ENCODE measurements at places on chromosomes 16 and 17.

- no peak for DNase-seq
Measured at GRCh38 chr17:77341069-77341541, 200.3 kb downstream of the SEC14L1 start.

DNA sequence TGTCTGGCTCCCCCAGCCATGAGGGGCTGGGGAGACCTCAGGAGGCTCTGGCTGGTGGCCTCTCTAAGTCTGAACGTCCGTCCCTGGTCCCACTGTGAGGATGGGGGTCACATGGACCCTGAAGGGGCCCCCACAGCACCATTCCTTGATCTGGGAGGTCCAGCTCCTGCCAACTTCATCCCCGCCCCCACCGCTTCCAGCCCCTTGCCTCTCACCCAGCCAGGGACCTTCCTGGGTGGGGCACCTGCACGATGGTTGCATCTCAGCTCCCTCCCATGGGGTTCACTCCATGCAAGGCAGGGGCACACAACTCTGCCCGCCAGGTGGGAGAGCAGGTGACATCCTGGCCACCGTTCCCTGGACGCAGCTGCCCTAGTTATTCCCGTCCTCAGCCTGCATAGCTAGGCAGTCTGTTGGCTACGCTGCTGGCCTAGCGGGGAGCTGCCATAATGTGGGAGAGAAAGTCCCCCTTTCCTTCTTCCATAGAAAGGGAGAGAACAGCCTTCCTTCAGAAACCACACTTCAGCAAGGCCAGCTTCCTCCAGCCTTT, 217.9 kb upstream of the RPL38 start:
- DNase-seq: no peak

- no peak for DNase-seq
Measured at GRCh38 chr17:82645516-82645915, 2.7 kb downstream of the WDR45B start.

DNA sequence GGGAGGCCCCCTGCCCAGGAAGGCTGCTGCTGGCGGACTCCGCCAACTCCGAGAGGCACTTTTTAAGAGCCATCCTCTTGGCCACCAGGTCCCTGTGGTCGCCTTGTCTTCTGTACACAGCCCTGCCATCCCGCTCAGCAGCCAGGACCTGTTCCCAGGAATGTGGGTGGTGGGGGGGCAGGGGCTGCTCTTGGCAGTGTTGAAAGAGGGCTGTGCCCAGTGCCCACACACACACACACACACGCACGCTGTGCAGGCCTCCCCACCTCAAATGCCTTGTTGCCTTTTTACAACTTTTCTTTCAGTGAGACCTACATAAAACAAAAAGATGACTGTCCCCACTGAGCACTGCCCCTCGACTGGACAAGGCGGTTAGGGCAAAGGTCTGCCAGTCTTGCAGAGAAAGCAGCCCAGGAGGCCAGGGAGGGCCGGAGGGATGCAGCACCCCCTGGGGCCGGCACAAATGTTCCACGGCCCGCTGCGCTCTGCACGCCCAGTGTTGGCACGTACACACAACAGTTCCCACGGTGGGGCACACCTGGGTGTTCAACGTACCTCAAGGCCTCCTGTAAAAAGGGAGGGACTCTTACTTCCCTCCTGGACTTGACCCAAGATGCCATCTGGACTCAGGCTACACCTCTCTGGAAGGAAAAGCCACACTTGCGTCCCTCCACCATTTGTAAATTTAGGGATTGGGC, 18.5 kb upstream of the PITPNA start:
- no peak for DNase-seq

- DNase-seq: no peak
Measured at GRCh38 chr17:34899643-34900291, 61.5 kb downstream of the CCT6B start.

DNA sequence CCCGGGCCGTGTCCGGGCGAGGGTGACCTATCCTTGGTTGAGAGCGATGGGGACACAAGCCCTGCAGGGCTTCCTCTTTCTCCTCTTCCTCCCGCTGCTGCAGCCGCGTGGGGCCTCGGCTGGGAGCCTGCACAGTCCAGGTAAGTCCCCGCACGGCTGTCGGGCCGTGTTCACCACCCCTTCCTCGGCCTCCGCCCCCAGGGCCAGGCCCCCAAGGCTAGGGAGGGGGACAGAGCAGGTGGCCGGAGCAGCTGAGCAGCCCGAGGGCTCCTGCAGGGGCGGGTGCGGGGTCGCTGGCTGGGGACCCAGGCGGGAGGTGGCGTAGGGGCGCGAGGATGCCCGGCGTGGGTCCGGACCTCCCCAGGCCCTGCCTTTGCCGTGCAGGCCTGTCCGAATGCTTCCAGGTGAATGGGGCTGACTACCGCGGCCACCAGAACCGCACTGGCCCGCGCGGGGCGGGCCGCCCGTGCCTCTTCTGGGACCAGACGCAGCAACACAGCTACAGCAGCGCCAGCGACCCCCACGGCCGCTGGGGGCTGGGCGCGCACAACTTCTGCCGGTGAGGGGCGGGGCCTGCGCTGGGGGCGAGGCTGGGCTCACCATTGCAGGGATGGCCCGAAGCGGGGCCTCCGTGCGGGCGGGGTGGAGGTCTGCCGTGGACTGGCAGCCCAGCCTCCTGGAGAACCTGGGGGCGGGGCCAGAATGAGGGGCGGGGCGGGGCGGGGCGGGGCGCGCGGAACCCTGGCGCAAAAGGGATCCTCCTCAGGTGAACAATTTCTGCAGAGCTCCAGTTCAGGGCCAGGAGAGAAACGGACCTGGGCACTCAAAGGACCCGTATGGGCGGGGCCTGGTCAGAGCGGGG, 631 bp downstream of the KREMEN2 start:
- no peak for DNase-seq

- DNase-seq: no peak
Measured at GRCh38 chr17:74042744-74043486, 160.6 kb upstream of the RPL38 start.

DNA sequence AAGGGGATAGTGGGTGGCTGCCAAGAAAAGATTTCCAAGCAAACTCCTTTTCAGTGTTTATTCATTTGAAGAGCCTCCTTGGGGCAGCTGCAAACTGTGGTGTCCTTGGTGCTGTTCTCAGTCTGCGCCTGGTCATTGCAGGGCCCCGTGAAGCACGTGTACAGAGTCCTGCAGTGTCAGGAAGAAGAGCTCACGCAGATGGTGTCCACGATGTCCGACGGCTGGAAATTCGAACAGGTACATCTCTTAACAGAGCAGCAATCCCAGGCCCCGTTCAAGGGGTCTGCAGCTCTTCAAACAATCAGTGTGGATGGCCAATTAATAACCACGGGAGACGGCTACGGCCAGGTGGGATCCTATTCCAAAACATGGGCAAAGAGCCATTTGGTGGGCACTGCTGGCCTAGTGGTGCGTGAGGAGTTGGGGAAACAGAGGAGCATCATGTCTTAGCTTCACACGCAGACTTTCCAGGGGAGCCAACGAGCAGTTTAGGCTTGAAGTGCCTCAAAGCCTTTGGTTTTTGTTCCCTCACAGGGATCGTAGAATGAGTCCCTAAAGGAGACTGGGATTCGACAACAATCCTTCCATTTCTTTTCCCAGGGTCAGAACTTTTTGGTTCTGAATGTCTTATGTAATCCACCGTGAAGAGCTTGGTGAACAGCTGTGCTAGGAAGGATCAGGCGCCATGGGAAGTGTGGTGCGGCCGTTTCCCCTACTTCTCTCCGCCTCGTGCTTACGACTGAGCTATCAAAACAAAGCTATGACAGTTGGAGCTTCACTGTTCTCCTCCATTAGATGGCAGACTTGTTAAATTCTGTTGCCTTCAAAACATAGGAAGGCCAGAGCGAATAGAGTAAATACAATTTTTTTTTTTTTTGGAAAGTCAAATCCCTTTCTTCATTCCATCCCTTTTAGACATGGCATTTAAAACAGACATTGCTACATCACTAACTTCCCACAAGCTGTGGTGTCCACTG, 12.6 kb downstream of the KCTD2 start:
- DNase-seq: no peak

DNA sequence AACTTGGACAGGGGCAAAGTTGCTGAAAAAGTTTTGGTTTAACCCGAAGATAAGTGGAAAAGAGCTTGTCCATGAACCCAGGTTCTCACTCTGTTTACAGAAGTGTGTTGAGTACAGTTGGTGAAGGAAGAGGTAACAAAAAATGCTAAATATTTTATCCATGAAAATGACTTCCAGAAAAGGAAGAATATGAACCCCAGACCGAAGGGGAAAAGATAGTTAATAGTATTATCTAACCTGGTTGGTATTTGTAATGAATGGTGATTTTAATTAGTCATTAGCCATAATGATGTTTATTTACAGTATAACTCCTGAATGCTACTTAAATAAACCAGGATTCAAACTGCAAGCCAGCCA, 574 bp upstream of the TMEM106A start:
- DNase-seq: no peak

GRCh38 chr16:58360041-58360634, 32.1 kb upstream of the GINS3 start:
- DNase-seq: no peak

DNA sequence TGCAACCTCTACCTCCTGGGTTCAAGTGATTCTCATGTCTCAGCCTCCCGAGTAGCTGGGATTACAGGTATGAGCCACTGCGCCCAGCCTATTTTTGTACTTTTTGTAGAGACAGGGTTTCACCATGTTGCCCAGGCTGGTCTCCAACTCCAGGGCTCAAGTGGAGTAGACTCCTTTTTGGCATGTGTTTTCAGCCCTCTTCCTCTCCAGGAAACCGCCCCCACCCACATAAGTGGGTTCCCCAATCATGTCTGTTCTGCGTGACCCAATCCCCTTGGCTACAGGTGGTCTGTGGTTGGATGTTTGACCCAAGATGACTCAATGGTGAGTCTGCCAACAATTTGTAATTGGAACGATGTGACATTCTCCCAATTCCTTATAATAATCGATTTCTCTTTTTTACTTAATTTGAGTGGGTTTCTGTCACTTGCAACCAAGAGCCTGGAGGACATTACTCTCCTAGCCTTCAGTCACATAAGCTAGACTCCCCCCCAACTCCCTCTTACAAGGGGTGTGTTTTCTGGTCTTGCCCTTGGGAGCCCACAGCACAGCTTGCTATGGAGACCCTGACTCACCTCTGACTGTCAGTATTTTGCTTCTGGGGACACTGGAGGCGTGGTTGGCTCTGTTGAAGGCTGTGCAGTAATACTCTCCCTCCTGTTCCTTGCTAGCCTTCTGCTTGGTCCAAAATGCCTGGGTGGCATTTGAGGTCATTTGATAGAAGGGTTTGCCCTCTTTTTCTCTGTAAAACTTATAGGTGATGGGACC, 34.9 kb downstream of the PECAM1 start:
- no peak for DNase-seq

- DNase-seq: no peak
Measured at GRCh38 chr16:77324729-77325128, 110.1 kb downstream of the ADAMTS18 start.

DNA sequence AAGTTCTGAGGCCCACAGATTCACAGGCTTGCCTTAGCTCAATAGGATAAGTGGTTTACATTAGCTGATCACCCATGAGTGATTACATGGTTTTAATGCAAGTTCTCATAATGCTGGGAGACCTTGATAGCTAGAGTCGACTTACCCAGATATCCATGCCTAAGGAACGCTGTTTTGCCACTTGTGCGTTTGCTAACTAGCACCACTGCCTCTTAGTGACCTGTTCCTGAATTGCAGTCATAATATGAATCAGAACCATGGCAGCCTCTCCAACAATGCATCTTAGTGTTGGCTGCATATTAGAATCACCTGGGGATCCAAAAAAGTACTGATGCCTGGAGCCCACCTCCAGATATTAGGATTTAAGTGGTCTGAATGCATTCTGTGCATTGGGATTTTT, 251.1 kb upstream of the CDH5 start:
- no peak for DNase-seq

GRCh38 chr17:63250830-63251229, 195.3 kb downstream of the CYB561 start:
- no peak for DNase-seq

- DNase-seq: no peak
Measured at GRCh38 chr17:38687286-38687685, 12.5 kb upstream of the EPOP start.

DNA sequence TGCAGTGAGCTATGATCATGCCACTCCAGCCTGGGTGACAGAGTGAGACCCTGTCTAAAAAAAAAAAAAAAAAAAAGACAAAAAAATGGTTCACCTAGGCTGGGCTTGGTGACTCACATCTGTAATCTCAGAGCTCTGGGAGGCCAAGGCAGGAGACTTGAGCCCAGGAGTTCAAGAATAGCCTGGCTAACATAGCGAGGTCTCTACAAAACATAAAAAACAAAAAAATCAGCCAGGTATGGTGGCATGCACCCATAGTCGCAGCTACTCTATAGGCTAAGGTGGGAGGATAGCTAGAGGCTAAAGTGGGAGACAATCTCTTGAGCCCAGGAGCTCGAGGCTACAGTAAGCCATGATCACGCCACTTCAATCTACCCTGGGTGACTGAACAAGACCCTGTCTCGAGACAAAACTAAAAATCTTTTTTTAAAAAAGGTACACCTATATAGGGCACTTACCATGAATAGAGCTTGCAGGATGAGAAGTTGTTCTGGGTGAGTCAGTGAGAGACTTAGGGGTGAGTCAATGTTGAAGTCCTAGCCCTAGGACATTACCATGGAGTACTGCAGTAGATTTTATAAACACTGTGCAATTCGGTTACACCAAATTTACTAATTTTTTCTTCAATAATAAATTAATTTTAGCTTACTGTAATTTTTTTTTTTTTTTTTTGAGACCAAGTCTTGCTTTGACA, 19.0 kb downstream of the USP32 start:
- no peak for DNase-seq

GRCh38 chr17:56908001-56908542, 5.8 kb downstream of the TRIM25 start:
- no peak for DNase-seq

GRCh38 chr17:42563143-42563509, 1.2 kb downstream of the COASY start:
- no peak for DNase-seq

DNA sequence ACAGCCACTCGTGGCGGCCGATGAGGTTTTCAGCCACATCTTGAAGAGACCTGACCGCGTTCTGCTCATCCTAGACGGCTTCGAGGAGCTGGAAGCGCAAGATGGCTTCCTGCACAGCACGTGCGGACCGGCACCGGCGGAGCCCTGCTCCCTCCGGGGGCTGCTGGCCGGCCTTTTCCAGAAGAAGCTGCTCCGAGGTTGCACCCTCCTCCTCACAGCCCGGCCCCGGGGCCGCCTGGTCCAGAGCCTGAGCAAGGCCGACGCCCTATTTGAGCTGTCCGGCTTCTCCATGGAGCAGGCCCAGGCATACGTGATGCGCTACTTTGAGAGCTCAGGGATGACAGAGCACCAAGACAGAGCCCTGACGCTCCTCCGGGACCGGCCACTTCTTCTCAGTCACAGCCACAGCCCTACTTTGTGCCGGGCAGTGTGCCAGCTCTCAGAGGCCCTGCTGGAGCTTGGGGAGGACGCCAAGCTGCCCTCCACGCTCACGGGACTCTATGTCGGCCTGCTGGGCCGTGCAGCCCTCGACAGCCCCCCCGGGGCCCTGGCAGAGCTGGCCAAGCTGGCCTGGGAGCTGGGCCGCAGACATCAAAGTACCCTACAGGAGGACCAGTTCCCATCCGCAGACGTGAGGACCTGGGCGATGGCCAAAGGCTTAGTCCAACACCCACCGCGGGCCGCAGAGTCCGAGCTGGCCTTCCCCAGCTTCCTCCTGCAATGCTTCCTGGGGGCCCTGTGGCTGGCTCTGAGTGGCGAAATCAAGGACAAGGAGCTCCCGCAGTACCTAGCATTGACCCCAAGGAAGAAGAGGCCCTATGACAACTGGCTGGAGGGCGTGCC, 30.1 kb downstream of the CIITA start:
- DNase-seq: no peak

Data from activated T-cell treated with anti-CD3 and anti-CD28 coated beads for 1 hour (primary cell).